ENCODE measurements at places on chromosomes 3 and 15.

DNA sequence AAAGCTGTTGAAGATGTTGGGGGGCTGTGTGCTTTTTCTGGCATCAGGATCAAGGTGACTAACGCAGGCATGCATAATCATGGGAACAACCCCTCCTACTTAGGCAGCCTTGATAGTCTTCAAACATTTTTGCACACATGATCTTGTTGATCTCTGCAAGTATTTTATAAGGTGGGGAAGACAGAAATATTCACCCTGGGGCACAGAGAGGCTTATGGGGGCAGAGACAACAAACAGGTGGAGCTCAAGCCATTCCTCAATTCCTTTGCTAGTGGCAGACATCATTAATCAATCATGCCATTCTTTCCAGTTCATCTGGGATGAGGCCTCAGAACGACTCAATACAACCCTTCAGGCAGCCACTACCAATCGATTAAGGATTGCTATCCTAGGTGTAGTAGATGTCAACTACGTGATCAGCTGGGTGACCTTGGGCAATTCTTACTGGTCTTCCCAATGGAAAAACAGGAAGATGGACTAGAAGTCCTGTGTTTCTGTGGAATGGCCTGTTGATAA, 110.3 kb upstream of the SMAD3 start:
- no peak for DNase-seq

DNA sequence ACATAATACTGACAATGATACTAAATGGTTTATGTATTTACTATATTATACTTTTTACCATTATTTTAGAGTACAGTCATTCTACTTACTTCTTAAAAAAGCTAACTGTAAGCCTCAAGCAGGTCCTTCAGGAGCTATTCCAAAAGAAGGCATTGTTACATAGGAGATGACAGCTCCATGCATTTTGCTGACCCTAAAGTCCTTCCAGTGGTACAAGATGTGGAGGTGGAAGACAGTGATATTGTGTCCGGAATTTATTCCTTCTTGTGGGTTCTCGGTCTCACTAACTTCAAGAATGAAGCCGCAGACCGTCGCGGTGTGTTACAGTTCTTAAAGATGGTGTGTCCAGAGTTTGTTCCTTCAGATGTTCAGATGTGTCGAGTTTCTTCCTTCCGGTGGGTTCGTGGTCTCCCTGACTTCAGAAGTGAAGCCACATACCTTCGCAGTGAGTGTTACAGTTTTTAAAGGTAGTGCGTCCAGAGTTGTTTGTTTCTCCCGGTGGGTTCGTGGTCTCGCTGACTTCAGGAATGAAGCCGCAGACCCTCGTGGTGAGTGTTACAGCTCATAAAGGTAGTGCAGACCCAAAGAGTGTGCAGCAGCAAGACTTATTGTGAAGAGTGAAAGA, 20.9 kb downstream of the AVEN start:
- no peak for DNase-seq

DNA sequence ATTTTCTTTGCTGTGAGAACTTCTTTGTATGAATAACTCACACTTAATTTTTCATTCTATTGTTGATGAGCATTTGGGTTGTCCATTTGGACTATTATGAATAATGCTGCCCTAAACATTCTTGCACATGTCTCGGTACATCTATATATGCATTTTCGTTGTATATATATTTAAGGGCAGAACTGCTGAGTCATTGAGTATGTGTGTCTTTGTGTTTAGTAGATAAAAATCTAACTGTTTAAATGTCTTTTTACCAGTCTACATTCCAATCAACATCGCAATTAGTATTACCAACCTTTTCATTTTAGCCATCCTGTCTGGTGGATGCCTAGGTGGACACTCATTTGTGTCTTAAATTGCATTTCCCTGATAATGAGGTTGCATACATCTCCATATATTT, 144.4 kb downstream of the UACA start:
- no peak for DNase-seq

DNA sequence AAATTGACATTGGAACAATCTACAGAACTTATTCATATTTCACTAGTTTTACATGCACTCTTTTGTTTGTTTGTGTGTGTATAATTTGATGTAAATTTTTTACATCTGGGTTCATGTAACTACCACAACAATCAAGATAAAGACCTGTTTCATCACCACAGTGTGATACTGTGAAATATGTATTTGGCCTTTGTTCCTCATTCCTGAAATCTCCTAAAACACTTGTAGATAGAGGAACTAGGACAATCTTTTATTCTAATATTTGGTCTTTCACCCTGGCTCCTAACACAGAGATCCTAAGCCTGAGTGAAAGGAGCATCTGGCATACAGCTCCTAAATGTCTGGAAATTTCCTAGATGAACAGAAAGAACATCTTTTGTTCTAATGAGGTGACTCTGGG, 155.0 kb upstream of the GPR149 start:
- DNase-seq = no peak

DNA sequence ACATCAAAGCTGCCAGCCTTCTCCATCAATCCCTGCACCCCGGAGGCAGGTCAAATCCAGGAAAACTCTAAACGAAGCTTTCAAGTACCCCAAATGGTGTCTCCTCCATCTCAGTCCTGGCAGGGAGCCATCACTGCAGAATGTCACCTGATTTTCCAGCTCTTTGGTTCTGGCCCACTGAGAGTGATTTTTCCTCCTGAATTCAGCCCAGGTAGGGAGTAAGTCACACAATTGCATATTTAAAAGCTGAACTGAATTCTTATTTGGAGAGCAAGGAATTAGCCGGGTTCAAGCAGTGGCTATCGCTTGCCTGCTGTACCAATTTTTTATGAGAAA, 5.3 kb downstream of the RFTN1 start:
- DNase-seq = no peak

GRCh38 chr15:62907275-62907674, 135.3 kb upstream of the TPM1 start:
- DNase-seq = no peak

- DNase-seq = no peak
Observed at GRCh38 chr3:185971579-185971978, 33.8 kb upstream of the TRA2B start.

DNA sequence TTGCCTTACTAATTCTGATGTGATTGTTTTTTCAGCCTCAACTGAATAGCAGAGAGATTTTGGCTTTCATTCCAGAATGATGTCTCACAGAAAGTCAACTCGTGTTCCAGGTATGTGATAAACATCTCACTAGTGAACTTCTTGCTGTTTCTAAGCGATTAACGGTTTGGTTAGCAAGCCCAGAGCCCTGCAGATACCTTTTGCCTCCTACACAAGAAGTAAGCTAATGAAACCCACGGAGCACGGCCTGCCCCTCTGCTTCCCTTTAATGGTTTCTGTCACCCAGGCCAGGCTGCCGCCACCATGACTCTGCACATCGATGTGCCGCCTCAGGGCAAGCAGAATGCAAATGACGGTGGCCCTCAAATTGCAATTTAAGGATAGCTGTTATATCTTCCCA, 155.9 kb upstream of the ICE2 start:
- DNase-seq = no peak

DNA sequence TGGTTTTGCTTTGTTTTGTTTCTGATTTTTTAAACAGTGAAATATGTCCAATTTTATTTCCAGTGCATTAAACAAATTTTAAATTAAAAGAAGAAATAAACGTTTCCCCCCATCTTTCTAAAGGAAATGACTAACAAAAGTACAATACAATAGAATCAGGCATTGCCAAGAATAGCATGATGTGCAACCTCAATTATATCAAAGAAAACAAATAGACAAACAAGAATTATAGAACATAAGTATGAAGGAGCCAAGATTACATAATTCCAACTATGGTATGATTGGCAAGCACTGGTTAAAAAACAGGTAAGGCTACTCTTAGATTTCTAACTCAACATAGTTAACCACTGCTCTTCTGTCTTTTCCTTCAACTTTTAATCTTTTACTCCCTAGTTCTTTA, 26.4 kb downstream of the TIGIT start:
- DNase-seq = no peak

- no peak for DNase-seq
Observed at GRCh38 chr3:129878355-129878754, 15.2 kb downstream of the TMCC1 start.

DNA sequence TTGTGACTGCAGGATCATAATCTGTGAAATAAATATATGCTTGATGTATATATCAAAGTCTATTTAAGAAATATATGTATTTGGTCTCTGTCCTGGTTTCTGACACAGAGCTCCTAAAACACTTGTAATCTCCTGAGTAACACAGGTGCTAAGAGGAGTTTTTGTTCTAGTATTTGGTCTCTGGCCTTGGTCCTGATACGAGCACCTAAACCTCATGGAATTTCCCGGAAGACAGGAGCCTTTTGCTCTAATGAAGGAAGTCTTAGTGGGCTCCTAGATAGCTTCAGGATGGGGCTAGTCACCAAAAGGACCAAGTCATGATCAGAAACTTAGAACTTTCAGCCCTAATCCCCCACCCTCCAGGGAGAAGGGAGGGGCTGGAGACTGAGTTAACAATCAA, 19.2 kb upstream of the MUSTN1 start:
- DNase-seq = no peak

DNA sequence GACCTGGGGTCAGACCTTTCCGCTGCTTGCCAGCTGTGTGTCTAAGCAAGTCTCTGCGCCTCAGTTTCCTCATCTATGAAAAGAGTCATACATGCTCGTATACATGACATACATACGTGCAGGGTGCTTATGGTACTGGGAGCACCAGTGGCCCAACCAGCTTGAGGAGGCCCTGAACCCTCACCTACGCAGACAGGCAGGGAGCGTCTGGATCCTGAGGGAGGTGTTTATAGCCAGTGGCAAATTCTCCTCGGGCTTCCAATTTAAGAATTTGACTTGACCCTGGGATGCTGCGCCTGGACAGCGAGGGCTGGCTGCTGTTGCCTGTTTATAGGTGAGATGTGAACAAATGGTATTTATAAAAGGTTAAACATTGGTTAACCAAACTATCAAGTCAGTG, 17.7 kb upstream of the FGD5 start:
- no peak for DNase-seq

- no peak for DNase-seq
Observed at GRCh38 chr3:186511245-186511644, 32.9 kb downstream of the CRYGS start.

DNA sequence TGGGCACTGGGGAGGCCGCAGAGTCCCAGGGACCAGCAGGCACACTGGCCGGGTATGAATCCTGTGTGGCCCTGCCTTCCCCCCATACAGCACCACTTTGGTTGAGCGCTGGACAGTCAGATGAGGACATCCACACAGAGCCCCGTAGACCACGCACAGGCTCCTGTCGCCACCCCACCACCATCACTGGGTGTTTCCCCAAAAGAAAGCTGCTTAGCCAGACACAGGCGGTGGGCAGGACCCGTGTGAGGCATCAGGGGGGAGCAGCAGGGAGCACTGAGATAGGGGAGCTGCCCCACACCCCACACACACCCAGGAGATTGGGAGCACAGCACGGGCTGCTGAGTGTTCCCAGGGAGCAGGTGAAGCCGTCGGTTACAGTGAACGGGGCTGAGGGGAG, 42.4 kb upstream of the SLC41A3 start:
- DNase-seq = no peak

DNA sequence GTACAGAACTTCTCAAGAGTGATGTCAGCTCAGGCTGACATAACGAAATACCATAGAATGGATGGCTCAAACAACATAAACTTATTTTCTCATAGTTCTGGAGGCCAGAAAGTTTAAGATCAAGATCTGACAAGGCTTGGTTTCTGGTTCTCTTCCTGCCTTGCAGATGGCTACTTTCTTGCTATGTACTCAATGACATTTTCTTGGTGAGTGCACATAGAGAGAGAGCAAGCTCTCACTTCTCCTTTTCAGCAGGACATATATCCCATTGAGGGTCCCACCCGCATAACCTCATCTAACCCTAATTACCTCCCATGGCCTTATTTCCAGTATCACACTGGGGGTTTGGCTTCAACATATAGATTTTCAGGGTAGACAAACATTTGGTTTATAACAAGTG, 1072.1 kb downstream of the PLOD2 start:
- no peak for DNase-seq

DNA sequence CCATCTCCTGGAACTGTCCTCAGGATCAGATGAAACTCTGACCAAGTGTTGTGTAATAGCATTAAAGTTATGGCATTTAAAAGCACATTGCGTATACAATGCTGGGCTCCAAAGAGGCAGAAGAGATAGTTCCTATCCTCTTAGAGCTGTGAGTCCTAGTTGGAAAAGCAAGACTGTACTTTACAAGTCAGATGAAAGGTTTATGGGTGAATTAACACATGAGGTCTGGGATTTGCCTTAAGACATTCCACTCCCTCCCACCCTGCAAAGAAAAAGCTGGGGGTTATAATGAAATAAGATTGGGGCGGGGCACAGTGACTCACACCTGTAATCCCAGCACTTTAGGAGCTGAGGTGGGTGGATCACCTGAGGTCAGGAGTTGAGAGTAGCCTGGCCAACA, 35.6 kb downstream of the SNAPC5 start:
- no peak for DNase-seq

DNA sequence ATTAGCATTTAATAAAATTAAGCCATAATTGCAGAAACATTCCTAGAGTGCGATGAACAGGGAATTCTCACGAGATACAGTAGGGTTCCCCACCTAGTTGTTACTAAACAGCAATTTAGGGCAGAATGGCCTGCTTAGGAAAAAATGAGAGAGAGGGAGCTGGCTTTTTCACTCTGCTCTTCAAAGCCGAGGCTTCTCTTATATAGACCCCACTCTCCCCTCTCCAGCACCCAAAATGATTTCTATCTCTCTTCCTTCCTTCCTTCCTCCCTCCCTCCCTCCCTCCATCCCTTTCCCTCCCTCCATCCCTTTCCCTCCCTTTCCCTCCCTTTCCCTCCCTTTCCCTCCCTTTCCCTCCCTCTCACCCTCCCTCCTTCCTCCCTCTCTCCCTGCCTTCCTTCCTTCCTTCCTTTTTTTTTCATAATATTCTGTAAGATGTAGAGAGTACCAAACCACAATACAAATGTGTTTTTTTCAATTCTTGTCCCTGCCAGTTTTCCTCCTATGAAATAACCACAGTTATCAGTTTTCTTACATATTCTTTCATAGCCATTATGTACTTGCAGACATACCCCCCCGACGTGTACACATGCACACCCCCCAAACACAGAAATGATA, 48.1 kb upstream of the ZCWPW2 start:
- no peak for DNase-seq

DNA sequence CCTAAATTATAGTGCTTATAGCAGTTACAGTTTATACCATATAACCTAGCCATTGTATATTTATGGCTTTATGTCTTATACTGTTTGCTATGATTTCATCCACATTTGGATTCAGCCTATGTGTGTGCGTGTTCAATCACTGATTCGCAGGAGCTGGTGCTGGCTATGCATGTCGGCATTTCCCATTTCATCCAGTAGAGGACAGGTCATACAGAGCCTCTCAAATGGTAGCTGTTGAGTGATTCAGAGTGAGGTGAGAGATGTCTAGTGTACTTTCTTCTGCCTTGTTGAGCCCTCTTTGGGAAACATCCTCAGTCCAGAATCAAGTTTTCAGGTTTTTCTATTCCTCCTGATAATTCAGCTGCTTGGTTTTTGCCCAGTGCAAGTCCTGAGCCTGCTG, 76.1 kb downstream of the FRMD4B start:
- DNase-seq = no peak

GRCh38 chr3:105367063-105367405, 325 bp downstream of the ALCAM start:
- DNase-seq = peak; percentile 4

GRCh38 chr3:152583963-152584362, 251.0 kb upstream of the P2RY1 start:
- no peak for DNase-seq

- no peak for DNase-seq
Observed at GRCh38 chr3:69817988-69818387, 78.7 kb downstream of the MITF start.

All from amygdala (tissue), 56 donors.